ENCODE measurements at places on chromosomes 11 and 22. TPM values are rescaled to one million over a fixed set of nuclear protein-coding genes. Genes with fewer than 3 reads are reported as not detected.

RNF169 gene
- total RNA-seq, result 20.3 TPM

CPT1B gene
- total RNA-seq, result not detected

KRTAP5-11 gene
- total RNA-seq, result not detected

APOA1 gene
- 70.3 TPM for total RNA-seq

WBP2NL gene
- 1.6 TPM for total RNA-seq

LRRC56 gene
- total RNA-seq, result 0.45 TPM

DNA sequence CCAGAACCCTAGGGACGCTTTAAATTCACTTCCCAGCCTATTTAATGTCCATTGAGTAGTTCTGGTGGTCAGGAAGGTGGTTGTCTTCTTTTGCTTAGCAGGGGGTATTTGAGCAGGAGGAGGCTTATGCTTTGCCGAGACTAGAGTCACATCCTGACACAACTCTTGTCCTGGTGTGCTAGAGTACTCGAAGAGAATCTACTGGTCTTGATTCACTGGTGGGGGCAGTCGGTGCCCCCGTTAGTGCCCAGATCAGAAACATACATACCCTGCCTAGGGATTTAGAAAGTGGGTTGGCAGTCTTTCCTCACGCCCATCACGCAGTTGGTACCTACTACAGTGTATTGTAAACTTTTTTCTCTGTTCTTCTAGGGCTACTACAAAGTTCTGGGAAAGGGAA lies 2.7 kb downstream of the RPL27A start:
- no peak for DNase-seq

DNA sequence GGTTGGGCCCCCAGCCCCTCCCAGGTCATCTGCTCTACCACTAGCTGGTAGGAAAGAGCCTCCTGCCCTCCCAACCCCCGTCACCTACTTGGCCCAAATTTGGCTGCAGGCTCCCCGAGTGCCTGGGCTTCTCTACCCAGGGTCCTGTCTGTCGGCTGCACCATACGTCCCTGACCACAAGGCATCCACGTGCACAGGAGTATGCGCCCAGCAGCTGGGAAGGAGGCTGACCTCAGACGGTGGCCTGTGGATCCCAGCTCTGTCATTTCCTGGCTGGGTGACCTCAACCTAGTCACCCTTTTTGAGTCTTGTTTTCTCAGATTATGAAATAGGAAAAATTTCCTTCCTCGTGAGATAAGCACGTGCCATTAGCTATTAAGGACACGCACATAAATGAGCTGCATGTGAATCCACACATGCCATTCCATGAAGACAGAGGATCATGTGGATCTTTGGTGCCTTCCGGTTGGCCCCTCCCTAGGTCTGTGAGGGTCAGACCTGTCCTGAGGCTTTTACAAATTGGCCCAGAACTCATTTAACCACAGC lies 13.7 kb downstream of the CYB561A3 start:
- DNase-seq, result peak; percentile 27

DNA sequence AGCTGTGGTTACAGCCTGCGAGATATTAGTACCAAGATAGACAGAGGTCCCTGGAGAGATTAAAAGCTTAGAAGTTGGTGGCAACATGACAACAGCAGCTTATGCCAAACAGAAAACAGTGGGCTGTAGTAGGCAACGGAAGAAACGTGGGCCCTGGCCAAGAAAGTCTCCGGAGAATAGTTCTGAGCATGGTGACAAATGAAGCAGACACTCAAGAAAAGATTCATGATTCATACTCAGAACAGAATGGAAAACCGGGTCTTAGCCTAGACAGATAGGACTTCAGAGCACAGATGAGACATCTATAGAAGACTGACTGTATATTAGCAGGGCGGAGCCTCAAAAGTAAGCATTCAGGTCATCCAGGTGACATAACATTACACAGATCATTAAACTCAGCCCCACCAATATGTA lies 727.4 kb downstream of the ETS1 start:
- DNase-seq, result no peak

- no peak for DNase-seq
Measured at GRCh38 chr11:119696378-119697222, 32.4 kb downstream of the NECTIN1 start.

DNA sequence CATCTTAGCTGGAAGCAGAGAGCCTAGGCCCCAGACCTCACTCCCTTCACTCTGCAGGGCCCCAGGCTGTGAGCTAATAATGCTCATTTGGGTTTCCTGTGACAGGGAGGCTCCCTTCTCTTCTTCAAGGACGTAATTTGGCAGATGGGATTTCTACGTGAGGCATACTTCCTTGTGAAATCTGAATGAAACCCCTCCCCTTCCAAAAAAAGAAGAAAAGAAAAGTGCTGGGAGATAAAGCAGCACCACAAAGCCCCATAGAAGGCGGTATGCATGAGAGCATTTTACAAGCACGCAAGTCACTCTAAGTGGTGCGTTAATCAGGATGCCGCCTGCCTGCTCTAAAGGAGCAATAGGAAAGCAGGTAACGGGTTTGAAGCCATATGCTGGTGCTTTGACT lies 5.7 kb downstream of the P2RX3 start:
- DNase-seq, result no peak

DNA sequence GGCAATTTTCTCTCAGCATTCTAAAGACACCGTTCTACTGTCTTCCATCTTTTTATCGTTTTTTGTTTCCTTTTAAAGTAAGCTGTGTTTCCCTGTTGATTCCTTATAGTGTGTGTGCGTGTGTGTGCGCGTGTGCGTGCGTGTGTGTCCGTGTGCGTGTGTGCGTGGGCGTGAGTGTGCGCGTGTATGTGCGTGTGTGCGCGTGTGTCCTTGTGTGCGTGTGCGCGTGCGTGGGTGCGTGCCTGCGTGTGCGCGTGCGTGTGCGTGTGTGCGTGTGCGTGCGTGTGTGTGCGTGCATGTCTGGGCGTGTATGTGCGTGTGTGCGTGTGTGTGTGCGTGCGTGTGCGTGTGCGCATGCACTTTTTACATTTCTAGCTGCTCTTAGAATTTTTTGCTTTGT lies 1033.7 kb downstream of the BRD1 start:
- no peak for DNase-seq

GRCh38 chr22:32421484-32421883 lies 9.4 kb upstream of the RTCB start:
- no peak for DNase-seq

DNA sequence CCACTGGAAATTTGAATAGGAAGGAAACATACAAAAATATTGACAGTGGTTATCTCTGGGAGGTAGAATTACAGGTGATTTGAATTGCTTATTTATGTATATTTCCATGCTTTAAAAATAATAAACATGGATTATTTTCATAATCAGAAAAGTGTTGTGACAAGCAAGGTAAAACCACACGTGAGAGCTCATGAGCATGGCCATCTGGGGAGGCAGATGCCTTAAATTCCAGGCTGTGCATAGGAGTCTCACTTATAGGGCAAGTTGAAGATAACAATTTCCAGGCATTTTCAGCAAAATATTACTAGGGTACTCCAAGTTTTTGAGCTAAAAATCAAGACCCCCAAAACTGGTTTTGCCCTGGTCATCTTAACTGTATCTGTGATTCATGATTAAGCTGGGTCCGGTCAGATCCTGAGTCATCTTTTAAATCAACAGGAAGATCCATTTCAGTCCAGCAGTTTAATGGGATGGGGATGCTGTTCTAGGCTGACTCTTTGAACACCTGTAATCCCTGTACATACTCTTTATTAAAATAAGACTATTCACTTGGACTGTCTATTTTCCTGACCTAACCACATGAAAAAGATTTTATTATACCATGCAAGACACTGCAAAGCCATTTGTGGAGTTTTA lies 115.8 kb upstream of the NARS2 start:
- DNase-seq, result peak; percentile 20

DNA sequence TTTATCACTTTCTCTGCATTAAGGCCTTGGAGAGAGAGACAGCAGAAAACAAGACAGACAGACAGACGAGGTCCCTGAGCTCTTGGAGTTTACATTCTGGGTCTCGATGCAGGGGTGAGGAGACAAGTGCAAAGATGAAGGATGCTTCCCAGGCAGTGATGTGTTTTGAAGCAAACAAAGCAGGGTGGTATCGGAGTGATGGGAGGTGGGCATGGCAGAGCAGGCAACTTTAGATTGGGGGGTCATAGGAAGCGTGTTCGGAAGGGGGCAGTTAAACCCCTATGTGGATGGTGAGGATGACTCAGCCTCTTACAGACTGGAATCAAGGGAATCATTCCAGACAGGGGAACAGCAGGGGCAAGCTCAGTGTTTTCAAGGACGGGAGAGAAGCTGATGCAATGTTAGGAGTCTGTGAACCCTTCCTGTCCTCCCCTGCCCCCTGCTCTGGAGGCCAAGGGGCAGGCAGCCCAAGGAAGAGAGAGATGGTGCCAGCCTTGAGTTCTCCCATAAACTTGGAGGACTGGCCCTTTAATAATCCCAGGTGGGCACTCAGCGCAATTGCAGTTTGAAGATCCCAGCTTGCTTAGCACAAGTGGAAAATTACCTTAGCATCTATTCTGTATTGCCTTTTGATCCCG lies 180.2 kb downstream of the CHST1 start:
- DNase-seq, result no peak

GRCh38 chr11:77284476-77285468 lies 16.7 kb downstream of the GDPD4 start:
- no peak for DNase-seq

DNA sequence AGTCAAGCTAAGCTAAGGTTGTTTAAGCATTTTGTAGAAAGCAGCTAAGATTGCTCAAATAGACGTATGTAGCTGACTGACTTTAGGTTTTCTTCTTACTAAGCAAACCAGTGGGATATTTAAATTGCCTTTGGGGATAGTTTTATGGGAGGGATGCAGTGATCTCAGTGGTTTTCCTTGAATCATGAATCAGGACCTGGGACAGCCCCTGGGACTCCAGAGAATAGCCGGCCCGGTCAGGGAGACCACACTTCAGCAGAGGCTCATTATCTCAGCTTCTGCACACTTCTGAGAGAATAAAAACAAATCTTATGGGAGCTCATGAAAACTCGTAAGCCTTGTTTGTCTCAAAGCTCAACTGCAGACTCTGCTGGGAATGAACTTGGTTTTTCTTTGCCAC lies at the start of gene OR9I1:
Gene OR9I1, minus strand, starts transcription at position 62 of the 400 bp plus-strand sequence. CDS start 6,086 bp downstream, outside the sequence.
- DNase-seq, result no peak

- DNase-seq, result no peak
Measured at GRCh38 chr11:67293090-67293489, 4.0 kb downstream of the ANKRD13D start.

DNA sequence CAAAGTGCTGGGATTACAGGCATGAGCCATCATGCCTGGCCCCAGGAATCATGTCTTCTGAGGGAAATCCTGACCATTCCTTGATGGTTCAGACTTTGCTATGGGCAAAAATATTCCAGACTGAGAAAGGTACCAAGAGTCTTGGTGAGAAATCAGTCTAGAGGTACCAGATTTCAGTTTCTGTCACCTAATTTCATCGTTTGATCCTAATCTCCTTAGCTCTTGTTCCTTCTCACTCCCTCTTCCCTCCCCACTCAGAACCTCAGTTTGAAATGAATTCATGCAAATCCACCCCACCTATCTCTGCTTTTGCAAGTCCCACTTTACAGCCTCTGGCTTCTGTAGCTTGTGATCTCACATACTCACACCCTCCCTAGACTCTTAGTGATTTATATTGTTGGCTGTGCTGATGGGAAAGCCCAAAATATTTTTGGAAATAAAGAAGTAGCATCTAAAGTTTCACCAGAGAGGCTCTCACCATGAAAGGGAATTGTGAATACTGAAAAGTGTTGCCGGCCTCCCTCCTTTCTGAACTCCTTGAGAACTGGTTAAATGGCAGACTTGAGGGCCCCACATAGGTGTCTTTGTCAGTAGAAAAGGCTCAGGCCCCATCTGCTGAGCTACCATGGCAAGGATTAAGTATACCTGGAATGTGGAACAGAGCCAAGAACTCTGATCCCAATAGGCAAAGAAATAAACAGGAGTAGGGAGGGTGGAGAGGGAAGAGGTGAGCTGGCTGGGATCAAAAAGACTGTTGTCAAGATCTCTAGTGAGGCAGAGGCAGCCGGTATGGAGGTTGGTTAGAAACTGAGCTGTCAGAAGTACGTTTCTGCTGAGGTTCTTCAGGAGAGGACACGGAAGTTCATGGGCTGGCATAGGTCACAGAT lies 190.5 kb upstream of the MTMR2 start:
- DNase-seq, result peak; percentile 46

DNA sequence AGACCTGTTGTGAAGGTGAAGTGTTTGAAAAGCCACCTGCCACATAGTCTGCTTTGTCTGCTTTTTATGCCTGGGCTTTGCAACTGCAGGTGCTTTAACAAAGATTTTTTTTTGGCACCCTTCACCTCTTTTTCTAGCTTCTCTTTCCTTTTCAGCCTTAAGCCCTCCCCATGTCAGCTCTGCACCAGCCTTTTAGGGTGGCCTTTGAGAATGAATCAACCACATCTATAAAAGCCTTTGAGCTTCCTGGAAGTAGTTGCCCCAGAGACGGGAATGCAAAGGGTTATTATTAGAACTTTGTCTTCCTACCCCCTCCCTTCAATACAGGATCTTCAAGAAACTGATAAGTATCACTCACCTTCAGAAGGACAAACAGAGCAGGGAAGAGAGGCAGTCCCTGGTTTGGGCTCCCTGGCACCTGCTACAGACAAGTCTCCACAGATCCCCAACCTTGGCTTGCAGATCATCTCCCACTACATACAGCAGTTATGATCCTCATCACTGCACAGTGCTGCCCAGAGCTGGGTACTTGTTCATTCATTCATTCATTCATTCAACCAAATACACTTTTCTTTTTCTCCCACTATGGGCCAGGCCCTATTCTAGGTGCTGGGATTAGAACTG lies 8.0 kb downstream of the PVALB start:
- no peak for DNase-seq

DNA sequence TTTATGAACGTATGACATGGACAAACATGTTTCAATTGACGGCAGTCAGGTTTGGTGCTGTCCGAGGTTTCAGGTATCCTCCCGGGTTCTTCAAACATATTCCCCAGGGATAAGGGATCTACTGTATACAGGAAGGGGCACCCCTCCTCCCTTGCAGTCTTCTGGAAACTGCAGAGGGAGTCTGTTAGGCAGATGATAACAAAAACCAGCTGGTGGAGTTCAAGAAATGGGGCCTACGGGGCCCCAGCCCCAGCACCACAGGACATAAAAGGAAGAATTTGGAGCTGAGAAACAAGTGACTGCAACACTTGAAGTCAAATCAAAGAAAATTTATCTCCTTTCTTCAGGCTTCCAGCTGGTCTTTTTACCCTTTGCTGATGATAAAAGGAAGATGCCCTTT lies 32.1 kb downstream of the SNU13 start:
- no peak for DNase-seq

- no peak for DNase-seq
Measured at GRCh38 chr11:6602096-6602940, 1.1 kb downstream of the RRP8 start.

- no peak for DNase-seq
Measured at GRCh38 chr11:74641289-74641688, 48.9 kb downstream of the POLD3 start.

- no peak for DNase-seq
Measured at GRCh38 chr11:73412308-73412707, 36.1 kb downstream of the RELT start.

- DNase-seq, result peak; percentile 63
Measured at GRCh38 chr11:27013781-27014361, 20.0 kb downstream of the FIBIN start.

DNA sequence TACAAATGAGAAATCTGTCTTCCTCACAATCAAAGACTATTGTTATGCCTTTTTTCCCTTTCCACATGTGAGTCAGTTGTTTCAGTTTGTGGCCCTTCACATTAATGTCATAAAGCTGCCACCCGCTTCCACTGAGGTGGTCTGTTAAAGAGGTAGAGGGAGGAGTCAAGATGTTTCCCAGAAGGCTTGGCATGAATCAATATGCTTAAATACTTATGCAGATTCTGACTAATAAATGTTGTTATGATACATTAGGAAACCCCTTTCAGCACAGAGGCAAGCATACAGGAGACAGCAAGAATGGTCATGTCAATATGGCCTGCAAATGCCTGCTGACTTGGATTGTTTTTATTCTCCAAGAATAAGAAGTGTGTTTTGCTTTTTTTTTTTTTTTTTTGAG lies 6.5 kb downstream of the RTN3 start:
- DNase-seq, result no peak
